H7 (cell line): ENCODE measurements at places on chromosomes 16 and 17.

DNA sequence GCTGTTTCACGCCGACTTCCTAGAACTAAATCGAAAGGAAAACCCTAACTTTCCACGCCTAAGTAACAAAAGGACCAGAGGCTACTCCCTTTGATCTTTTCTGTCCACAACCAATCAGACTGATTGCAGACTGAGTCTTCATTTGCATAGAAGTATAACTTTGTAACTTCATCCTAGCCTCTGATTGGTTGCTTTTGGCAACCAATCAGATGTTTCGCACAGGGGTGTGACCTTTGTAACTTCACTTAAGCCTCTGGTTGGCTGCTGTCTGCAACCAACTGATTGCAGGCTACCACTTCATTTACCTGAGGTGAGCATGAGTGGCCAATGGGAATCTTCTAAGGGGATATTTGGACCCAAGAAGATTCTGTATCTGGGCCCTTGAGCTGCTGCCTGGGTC lies 17.4 kb upstream of the ICAM2 start:
- DNase-seq: peak; percentile 7

DNA sequence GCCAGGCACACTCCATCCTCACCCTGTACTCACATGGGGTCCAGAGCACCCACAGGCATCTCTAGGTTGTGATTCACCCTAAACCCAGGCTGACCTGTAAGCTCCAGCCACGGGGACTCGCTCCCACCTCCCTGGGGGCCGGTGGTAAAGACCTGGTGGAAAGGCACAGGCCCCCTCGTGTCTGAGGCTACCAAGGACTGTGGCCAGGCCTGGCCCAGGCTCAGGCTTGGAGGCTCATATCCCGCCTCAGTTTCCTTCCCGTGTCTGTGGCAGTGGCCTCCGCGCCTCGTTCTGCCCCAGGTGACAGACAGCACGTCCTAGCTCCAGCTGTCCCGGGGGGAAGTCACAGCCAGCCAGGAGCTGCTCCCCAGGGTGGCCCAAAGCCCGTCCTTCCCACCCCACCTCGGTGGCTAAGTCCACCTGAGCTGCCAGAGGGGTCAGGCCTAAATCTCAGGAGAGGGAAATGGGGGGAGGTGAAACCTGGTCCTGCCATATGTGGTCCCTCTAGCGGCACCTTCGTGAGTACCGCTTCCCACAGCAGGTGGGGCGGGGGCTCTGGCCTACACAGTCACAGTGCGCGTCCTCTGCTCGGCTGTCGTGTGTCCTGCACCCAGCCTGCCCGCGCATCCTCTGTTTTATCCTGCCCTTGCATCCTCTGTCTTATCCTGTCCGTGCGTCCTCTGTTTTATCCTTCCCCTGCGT lies 12.6 kb downstream of the CDH15 start:
- no peak for DNase-seq

GRCh38 chr17:38844261-38844757 lies 9.2 kb downstream of the RPL23 start:
- DNase-seq: no peak

DNA sequence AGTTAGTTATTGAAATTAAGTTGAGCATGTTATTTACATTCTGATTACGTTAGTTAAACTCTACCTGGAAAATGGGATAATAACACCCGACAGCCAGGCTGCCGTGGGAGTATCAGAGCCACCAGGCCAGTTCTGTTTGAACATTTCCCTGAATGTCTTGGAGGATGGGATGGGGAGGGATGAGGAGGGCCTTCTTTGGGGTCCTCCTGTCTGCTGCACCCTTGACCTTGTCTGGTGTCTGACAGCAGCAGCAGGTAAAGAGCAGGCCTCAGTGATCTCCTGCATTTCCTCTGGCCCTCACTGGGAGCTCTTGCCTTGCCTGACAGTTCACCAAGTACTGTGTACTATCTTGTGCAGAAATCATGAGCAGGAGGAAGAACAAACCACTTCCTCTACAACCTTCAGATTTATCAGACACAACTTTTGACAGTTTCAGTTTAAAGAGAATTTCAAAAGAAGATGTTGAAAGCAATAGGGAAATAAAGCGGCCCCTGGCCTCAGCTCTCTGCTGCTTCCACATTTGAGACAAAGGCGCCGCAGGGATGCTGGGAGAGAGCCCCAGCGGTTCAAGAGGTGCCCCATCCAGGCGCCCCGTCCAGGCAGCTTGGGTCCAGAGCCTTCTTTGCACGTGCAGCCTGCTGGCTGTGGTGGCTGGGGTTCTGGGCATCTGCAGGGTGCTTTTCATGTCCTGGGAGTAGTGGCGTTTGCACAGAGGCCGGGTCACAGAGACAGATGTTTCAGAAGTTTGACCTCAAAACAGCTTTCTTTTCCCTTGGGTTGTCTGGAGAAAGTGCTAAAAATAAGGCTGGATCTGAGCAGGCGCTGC lies 25.3 kb downstream of the CMIP start:
- DNase-seq: no peak

- no peak for DNase-seq
Measured at GRCh38 chr17:57228911-57229310, 27.4 kb upstream of the MSI2 start.

DNA sequence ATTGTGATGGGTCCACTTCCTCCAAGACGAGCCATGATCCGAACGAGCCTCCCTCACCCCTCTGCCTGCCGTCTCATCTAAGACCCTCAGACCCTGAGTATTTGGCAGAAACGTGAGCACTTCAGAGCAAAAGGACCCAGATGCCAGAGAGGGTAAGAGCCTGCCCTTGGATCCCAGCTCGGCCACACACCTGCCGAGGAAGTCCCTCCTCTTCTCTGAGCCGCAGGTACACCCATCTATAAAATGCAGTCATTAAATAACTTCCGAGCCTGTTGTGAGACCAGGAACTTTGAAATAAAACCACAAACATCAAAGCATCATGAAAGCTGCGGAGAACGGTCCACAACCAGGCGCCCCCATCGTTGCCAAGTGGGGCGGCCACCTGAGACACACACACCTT lies 64.8 kb upstream of the DOC2B start:
- DNase-seq: no peak

DNA sequence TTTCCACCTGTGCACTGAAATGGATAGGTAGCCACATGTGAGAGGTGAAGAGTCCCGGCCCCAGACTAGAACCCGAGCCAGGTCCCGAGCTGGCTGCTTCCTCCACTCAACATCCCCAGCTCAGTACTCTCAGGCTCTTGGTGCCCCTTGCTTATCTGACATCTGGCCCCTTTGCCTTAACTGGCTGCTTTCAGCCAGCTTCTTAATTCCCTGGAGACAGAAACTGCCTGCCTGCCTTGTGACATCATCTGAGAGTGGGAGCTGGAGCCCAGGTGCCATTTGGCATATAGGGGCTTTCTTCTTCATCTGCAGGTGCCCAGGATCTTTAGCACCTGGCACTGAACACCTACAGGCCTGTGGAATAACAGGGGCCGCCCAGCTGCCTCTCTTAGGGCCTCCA lies 8.9 kb downstream of the CHAD start:
- DNase-seq: no peak

- no peak for DNase-seq
Measured at GRCh38 chr16:21608639-21609328, 9.4 kb downstream of the METTL9 start.

GRCh38 chr17:18877104-18877645 lies 19.2 kb downstream of the PRPSAP2 start:
- no peak for DNase-seq

DNA sequence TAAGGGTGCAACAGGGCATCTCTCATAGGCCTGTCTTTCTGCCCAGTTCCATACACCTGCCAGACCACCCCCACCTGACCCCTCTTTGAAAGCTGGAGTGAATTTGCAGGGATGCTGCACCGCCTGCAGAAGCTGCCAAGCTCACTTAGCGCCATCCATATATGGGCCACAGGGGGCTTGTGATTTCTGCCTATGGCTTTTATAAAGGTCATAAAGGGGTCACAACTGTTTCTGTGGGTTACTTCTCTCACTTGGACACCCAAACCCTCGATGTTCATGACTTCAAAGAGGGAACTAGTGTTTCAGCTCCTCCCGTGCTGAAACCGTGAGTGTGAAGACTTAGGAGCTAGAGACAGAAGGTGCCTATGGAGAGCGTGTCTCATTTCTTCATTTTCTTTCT lies 23.9 kb upstream of the MEAK7 start:
- no peak for DNase-seq

DNA sequence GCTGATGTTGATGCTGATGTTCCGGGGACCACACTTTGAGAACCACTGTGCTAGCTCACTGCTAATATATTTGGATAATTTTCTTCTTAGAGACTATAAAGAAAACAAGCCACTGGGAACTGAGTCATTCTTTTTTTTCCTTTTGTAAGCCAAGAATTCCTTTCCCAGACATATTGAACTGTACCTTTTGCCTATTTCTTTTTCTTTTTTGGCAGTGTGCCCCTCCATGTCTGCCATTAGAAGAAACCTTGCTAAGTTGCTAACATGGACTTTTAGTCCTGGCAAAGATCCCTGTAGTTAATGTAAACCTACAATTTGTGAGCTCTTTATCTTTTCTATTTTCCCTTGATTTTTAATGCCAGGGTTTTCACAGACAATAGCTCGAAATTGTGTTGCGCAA lies 17.3 kb upstream of the ERCC4 start:
- no peak for DNase-seq

DNA sequence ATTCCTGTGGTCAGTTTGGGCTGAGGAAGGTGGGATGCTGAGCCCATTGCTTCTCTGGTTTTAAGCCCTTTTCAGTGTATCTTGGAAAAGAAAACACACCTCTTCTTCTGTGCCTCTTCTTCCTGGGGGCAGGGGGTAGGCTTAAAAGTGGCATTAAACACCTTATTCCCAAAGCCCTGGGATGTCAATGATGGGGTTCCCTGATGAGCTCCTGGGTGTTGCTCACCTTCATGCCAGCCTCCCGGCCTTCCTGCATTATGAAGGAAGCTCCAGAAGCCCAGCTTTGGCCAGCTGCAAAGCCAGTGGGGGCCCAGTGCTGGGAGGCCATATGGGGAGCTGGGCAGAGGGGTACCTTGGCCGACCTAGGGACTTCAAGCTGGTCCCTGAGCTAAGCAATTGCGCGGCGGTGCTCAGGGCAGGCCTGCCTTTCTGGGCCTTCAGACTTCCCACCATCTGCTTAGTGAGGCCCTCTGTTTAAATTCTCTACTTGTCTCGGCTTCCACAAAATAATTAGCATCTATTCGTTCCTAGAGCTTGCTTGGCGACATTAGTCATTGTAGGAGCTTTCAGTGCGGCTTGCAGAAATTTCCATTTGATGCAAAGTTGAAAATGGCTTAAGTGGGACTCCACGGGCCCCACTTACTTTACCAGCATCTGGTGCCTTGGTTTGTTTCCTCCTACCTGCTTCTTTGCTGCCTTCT lies 121.7 kb upstream of the NLRP1 start:
- no peak for DNase-seq

- DNase-seq: peak; percentile 40
Measured at GRCh38 chr16:48446534-48446920, 61.3 kb upstream of the SIAH1 start.

- peak; percentile 74 for DNase-seq
Measured at GRCh38 chr16:4384509-4384942, 12.9 kb downstream of the VASN start.

GRCh38 chr16:59604354-59604753 lies 870.2 kb upstream of the GOT2 start:
- no peak for DNase-seq

GRCh38 chr16:58329135-58329534 lies 34.3 kb upstream of the PRSS54 start:
- DNase-seq: no peak

DNA sequence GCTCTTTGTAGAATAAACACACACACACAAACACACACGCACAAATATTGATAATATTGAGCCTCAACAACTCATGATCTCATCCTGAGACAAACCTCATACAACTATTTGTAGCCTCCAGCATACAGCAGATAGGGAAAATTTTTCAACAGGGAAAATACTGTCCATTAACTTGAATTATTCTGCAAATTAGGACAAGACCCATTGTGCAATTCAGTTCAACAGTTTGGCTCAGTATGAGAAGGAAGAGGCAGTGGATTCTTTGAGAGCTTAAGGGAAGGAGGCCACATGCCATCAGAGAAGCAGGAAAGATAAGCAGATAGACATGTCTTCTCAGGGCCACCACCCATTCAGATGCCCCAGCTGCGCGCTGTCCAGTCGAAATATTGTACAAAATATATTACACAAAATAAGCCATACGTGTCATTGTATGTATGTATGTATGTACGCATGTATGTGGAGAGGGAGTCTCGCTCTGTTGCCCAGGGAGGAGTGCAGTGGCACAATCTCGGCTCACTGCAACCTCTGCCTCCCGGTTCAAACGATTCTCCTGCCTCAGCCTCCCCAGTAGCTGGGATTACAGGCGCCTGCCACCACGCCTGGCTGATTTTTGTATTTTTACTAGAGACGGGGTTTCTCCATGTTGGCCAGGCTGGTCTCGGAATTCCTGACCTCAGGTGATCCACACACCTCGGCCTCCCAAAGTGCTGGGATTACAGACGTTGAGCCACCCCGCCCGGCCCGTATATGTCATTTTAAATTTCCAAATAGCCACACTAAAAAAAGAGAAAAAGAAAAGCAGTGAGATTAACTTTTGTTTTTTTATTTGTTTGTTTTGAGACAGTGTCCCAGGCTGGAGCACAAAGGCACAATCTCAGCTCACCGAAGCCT lies 1.8 kb downstream of the ZC3H7A start:
- no peak for DNase-seq

- DNase-seq: no peak
Measured at GRCh38 chr16:78129349-78129748, 29.9 kb downstream of the WWOX start.

DNA sequence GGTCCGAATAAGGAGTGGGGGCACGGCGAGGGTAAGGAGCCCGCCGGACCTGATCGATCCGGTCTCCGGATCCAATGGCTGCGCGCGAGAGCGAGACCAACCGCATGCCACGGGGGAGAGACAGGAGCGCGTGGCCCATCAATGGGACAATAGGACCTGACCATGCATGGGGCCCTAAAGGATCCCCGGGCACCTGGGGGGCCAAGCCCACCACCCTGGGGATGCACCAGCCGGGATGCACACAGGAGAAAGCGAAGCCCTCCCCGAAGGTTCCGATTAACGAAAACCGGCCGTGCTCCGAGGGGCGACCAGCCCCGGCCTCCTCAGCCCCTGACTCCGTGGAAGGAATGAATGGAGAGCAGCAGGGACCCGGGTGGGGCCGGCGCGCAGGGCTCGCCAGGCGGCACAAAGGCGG lies 525 bp downstream of the JPT1 start:
- DNase-seq: peak; percentile 70

GRCh38 chr16:68022278-68022727 lies 729 bp downstream of the DDX28 start:
- no peak for DNase-seq

DNA sequence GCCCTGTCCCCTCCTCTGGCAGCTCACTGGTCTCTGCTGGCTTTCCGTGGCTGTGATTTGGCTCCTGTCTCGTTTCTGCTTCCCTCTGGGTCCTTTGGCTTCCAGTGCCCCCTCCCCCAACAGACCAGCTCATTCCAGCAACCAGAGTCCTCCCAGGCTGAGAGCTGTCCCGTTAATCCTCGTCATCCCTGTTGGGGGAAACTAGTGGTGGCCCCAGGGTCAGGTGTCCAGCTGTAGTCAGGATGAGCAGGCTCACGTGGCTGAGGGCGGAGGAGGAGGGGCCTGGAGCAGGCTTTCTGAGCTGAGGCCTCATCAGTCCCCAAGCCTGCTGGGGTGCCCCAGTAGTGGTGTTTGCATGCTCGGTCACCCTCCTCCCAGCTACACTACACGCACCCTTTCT lies 10.7 kb upstream of the CBX4 start:
- peak; percentile 65 for DNase-seq

GRCh38 chr17:13525876-13526275 lies 75.9 kb downstream of the HS3ST3A1 start:
- DNase-seq: no peak
